Activated CD4-positive, alpha-beta T cell treated with anti-CD3 and anti-CD28 coated beads, Interleukin-2, amount 50 U/mL, for 48 hours (primary cell): ENCODE measurements at places on chromosomes 16 and 17.

DNA sequence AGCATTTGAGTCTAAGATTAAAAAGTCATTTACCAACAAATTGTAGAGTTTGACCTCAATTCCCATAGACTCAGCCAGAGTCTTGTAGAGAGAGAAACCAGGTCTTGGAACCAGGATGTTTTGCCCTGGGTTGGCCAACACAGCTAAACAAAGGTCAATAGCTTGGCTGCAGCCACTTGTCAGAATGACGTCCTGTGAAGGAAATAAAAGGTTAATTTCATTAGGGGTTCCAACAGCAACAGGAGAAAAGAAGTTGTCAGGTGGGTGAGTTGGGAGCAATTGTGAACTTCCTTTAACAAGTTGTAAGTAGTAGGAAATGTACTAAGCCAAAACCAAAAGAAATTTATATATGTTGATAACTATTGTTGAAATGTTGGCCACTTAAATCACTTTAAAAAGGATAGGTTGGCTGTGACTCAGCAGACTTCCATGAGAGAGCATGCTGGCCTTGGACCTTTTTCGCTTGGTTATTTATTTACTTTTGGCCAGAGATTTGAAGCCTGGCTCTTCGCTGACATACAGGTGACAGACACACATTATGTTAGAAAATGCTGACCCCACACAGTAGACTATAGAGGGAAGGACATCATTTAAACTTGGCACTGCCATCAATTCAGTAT, 4.3 kb downstream of the TAT start:
- DNase-seq: no peak

GRCh38 chr16:278863-279366, 1.5 kb upstream of the ARHGDIG start:
- DNase-seq: peak; percentile 29

- peak; percentile 45 for DNase-seq
These were observed 1.6 kb downstream of the NUFIP2 start for GRCh38 chr17:29292071-29292991.

- DNase-seq: peak; percentile 21
These were observed 2.3 kb downstream of the DNASE1 start for GRCh38 chr16:3656491-3657468.

DNA sequence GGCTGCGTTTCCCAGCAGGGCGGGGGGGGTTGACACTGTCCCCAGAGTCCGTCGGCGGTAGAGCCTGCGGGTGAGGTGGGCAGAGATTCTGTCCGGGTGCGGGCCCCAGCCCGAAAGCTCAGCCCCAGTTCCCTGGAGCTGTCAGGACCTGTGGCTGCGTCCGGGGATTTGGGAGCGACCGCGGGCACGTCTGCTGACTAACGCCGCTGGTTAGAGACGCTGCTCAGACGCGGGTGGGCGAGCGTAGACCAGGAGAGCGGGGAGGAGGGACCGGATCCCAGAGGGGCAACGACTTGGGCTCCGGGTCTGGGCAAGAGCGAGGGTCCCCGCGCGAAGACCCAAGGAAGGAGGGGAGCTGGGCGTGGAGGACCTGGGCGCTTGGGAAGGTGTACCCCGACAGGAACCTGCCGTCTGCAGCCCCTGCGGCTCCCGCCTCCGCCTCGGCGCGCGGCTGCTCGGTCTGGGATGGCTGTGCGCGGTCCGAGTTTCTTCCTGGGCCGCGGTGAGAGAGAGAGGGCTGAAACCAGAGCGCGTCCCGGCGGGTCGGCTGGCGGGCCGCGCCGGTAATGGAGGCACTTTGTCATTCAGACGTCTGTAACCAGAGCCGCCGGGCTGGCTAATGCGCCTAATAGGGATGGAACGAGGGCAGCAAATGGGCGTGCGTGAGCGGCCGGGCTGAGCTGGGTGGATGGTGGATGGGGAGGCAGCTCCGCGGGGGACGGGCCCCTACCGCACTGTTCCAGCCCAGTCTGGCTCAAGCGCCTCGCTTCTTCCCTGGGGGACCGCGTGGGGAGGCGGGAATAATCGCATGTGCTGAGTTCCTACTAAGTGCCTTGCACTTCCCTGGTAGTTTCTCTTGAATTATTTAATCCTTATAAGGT, 2.3 kb downstream of the NGFR start:
- peak; percentile 12 for DNase-seq

GRCh38 chr17:37131669-37132611, 183.2 kb downstream of the AATF start:
- no peak for DNase-seq

- DNase-seq: no peak
These were observed 30.5 kb upstream of the TANC2 start for GRCh38 chr17:62935523-62935922.
